Posterior vena cava (tissue), 2 donors: ENCODE measurements at places on chromosomes 1 and 21. TPM values are rescaled to one million over a fixed set of nuclear protein-coding genes. Genes with fewer than 3 reads are reported as not detected.

MMP23B gene
- total RNA-seq = 78.5 TPM

DNA sequence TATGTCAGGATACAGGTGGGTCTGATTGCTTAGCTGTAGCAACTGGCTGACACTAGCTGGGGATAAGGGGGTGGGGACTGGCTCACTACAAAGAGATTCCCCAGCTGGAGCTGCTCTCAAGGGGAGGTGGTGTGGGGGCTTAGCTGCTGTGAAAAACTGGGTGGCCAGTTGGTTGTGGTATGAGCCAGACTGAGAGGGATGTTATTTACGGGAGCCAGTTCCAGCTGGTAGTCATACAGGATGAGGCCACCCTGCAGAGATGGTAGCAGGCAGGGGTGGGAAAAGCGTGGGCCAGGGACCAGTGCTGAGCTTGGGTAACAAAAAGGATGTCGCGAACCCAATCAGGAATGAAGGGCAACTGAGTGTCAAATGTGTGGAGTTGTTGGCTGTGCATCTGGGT, 204.0 kb upstream of the C21orf91 start:
- no peak for DNase-seq

- DNase-seq = no peak
Measured at GRCh38 chr1:99963041-99963795, 6.6 kb upstream of the SLC35A3 start.

- DNase-seq = peak; percentile 70
Measured at GRCh38 chr21:45515241-45516061, 26.8 kb downstream of the SLC19A1 start.

DNA sequence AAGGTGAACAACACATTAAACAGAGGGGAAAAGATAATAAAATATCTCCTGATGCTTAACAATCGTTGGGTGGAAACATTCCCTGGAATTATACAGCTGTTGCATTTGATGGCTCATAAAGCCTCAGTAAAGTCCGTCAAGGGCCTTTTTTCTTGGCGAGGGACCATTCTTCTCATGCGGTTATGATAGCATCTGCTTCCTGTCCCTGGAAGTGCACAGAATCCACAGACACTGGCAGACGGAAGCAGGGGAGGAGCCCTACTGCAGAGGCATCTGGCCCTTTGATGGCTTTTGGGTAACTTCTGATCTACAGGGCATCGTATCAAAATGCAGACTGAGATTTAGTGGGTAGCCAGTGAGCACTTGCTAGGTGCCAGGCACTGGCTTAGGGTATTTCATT, 286.9 kb downstream of the KIF26B start:
- no peak for DNase-seq

GRCh38 chr1:12734651-12735050, 11.3 kb upstream of the CFAP107 start:
- no peak for DNase-seq

GRCh38 chr1:160954158-160955104, at the start of gene ITLN2:
Gene ITLN2 (minus strand): TSS chr1:160954809. CDS start chr1:160954741, 68 bp downstream.
- no peak for DNase-seq

DNA sequence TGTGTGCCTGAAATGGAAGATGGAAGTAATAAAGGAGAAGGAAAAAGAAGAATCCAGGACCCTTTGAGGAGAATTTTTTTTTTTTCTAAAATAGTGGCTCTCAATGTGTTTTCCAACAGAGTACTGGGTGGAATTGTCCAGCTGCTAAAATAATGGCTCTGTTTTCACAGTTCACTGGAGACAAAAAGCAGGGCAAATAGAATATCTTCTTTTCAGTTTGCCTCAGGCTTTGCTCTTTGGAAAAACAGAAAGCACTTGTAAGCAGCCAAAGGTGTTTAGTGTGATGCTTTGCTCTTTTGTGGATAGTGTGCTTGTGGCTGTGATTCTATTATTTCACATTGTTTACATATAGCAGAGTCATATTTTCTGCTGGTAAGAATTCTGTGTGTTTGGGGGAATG, 77.4 kb upstream of the MROH9 start:
- DNase-seq = no peak

DNA sequence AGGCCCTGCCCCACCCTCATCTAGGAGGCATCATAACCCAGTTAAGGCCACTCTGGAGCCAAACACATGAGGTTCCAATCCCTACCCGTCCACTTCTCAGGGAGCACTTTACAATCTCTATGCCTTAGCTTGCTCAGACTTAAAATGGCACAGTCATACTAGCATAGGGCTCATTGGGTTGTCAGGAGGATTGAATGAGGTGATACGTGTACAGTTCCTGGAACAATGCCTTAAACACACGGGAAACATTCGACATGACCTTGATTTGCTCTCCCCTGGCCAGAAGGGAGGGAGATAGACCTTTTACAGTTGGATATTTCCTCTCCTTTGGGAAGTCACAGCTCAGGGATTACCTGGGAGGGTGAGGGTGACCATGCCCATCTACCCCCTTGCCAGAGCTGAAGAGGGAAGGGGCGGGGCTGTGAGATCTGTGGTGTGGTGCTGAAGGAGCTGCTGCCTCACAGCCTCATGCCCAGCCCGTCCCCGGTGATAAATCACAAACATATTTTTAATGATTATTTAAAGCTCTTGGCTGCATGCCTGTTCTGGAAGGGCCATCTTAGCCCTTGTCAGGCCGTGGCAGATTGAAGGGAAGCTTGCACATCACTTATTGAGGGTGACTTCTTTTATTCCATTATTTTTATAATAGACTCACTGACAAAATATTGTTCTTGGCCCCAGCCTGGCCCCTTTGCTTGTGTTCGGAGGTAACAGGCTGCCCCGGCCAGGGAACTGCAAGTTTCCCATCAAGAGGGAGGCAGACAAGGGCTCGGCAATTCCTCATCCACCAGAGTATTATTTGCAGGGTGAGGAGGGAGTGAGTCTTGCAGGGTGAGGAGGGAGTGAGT, 83.4 kb downstream of the FOXD2 start:
- DNase-seq = no peak

- no peak for DNase-seq
Measured at GRCh38 chr1:61207416-61207815, 125.1 kb downstream of the NFIA start.

DNA sequence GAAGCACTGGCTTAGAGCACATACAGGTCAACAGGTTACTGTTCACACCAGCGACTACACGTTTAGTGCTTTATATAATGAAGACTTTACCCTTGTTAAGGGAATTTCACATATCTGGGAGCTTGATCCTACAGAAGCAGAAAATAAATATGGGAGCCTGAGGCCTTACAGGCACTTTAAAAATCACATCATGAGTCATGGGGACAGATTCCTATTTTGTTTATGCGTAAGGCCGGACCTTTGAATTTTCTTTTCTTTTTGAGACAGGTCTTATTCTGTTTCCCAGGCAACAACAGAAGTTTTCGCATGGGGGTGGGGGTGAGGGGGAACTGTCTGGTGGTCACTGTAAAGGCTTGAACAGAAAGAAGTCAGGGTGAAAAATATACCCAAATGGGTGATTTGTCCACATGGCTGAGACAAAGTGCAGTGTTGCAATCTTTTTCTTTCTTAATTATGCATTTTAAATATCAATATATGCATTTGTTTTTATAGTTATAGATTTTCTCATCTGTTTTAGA, 276.7 kb downstream of the KCNH1 start:
- DNase-seq = no peak

DNA sequence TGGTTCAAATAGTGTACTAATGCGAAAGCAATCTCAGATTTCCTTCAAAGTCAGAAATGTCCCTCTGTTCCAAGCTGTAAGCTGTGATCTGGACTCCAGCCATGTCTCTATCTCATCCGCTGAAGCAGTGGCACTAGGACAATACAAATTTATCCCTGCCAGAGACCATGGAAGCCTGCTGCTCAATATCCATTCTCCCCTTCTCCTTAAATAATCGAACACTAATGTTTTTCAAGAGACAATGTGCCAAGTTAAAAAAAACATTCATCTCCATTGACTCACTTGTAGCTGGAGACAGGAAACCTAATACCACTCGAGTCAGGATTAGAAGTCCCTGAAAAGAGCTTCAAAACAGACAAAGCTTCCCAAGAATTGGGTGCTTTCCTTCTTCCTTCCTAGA, 38.5 kb upstream of the PGBD5 start:
- DNase-seq = no peak

- no peak for DNase-seq
Measured at GRCh38 chr1:200653022-200653462, 16.7 kb downstream of the DDX59 start.

DNA sequence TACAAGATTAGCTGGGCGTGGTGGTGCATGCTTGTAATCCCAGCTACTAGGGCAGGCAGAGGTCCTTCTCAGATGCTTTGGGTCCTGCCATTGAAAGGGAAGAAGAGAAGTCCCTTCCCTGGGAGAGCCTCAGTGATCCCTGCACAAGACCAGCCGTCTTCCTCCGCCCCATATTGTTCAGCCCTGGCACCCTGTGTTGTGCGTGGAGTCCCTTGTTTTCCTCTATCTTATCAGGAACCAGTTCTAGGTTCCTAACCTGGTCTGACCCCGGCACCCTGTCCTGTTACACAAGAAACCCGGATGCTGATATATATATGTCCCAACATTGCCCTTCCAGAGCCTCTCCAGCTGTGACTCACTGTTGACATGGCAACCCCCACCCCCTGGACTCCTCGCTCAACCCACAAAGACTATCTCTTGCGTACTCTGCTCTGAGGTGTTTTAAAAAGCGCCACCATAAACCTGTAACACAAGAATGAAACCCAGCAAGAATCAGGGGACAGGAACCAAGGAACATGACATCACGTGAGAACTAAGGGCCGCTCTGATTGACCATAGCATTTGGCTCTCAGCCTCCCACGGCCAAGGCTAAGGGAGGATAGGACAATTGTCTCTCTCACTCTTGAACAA, 4.8 kb downstream of the MX2 start:
- no peak for DNase-seq

- no peak for DNase-seq
Measured at GRCh38 chr21:34779860-34780259, 111.1 kb downstream of the CLIC6 start.

DNA sequence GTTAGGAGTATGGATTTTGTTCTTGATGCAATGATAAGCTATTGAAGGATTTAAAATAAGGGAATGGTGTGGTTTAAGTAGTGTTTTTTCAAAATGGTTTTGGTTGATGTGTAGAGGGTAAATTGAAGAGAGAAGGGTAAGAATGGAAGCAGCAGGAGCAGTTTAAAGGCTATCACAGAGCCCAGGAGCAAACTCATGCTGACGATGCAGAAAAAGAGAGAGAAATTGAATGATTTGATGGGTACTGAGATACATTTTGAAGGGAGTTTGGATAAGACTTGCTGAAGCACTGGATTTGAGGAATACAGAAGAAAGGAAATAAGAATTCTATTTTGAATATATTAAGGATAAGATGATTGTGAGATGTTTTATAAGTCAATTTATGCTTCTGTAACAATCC, 300.8 kb upstream of the LYPLAL1 start:
- DNase-seq = no peak

- no peak for DNase-seq
Measured at GRCh38 chr1:244735876-244736561, 83.1 kb downstream of the DESI2 start.

DNA sequence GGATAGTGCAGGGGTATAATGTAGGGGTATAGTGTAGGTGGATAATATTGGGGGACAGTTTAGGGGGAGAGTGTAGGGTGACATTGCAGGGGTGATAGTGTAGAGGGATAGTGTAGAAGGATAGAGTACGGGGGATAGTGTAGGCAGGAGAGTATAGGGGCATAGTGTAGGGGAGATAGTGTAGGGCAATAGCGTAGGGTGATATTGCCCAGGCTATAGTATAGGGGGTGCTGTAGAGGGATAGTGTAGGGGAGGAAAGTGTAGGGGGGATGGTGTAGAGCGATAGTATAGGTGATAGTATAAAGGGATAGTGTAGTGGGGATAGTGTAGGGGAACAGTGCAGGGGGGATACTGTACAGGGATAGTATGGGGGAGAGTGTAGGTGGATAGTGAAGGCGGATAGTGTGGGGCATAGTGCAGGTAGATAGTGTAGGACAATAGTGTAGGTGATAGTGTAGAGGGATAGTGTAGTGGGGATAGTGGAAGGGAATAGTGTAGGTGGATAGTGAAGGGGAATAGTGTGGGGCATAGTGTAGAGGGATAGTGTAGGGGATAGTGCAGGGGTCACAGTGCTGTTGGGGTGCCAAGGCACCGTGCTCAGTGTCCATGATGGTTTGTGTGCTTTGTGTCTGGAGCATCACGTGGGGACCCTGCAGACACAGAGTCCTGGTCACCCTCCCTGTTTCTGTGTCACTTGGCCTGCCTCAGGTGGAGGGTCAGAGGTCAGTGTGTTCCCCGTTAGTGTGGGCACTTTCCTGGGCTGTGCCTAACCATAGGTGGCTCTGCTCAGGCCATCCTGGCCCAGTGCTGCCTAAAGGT, 10.5 kb upstream of the ARF1 start:
- DNase-seq = no peak

GRCh38 chr1:51578383-51579109, 38.3 kb upstream of the OSBPL9 start:
- DNase-seq = no peak

PTAFR gene
- 5.9 TPM for total RNA-seq

GRCh38 chr1:71068325-71069240, 12.3 kb downstream of the ZRANB2 start:
- DNase-seq = no peak

DCST1 gene
- total RNA-seq = not detected

GRCh38 chr21:44568667-44569556, 4.6 kb upstream of the KRTAP10-4 start:
- DNase-seq = peak; percentile 60

- peak; percentile 80 for DNase-seq
Measured at GRCh38 chr1:11842154-11843041, 5.2 kb downstream of the NPPA start.

SEC16B gene
- total RNA-seq = 4.9 TPM

DNA sequence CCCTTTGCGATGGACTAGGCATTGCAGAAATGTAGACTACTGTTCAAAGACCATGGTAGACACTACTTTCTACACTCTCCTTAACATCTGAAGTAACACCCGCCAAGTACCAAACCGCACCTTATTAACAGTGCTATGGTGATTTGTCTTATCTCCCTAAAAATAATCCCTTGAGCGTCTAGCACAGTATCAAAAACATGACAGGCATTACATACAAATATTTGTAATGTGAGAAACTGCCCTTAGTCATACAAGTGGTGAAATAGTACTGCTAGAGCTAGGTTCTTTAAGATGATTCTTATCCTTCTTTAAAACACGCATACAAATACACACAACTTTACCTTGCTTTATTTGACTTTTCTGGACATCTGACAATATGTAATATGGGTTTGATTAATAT, 27.2 kb downstream of the PUM1 start:
- no peak for DNase-seq

DNA sequence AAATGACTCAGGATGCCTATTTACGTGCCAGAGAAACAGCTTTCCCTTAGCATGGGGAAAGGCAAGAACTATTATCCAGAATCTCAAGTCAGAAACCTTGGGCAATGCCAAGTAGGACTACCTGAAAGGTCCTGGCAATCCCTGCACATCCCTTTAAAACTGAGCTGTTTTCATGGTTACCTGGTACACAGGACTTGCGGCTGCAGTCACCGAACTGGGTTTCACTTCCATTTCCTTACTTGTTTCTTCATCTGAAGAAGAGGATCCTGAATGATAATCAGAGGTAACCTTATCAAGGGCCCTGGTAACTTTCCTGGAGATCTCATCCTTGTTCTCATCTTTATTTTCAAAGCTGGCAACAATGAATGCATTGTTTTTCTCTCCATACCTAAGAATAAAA, 14.3 kb downstream of the BTG3 start:
- no peak for DNase-seq

- DNase-seq = no peak
Measured at GRCh38 chr1:50930965-50931737, 28.9 kb downstream of the FAF1 start.
